Activated naive CD4-positive, alpha-beta T cell treated with anti-CD3 and anti-CD28 coated beads, Interleukin-2, amount 10 ng/mL, durations not matched to agents 7 days and 5 days (primary cell): ENCODE measurements at places on chromosomes 11 and 22.

DNA sequence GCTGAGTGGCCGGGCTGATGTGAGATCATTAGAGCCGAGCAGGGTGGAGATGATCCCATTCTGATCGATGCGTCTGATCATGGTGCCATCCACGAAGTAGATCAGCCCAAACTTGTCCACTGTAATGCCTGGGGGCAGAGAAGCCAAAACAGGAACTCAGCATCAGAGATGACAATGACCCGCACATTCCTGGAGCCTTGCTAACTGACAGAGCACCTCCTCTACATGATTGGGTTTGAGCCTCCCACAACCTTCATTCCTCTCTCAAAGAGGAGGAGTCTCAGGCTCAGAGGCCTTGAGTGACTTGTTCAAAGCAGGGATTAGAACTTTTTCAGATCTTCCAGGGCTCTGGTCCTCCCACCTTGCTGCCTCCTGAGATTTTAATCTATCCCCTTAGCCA is 133.7 kb upstream of the NARS2 start:
- no peak for DNase-seq

DNA sequence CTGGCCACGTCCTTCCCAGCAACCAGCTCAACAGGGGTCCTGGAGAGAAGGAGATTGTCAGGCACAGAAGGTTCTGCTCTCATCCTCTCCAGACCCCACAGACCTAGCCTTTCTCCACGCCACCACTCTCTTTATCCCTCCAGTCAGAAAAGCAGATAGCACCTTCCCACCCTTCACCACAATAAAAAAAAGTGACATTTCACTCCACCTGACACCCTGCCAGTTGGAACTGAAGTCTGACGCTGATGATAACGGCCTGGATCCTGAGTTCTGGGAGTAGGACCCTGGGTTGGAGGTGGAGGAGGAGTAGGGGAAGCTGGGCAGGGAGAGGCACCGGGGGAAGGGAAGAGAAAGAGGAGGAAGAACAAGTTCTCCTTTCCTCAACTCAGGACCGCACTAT is 127.5 kb upstream of the ANO1 start:
- DNase-seq = no peak

DNA sequence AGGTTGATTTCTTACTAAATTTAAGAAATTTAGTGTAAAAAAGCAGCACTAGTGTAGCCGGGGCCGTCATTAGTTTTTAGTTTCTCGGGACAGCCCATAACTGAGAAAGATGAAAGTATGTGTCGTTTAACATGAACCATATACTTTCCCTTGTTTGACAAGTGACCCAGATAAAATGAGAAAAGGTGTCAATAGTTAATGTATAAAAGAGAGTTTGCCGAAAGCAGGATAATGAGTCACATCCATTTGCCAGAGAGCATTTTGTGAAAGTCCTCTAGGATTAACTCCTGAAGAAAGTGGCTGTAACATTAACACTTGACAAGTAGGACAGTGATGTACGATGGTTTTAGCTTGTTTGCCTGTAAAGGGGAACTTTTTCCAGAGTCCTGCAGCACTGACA is 13.5 kb downstream of the OR52K1 start:
- DNase-seq = no peak

GRCh38 chr11:75656044-75656727 is 12.7 kb downstream of the MAP6 start:
- DNase-seq = no peak

GRCh38 chr11:116989184-116989583 is 109.0 kb downstream of the SIK3 start:
- DNase-seq = no peak

DNA sequence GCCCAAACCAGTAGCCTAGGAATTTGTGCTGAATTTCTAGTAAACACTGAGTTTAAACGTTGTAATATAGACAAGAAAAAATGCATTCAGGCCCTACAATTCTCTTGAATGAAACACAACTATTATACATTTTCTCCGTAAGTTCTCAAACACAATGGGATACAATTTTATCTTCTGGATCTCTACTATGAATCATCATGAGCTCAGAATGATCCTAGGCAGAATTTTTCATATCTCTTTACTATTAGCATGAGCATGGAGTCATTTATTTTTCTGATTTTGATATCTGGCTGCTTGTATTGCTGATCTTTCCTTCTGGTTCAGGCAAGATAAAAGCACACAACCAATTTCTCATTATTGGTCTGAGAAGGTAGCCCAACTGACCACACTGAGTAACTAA is 1123.4 kb upstream of the RAG2 start:
- no peak for DNase-seq

DNA sequence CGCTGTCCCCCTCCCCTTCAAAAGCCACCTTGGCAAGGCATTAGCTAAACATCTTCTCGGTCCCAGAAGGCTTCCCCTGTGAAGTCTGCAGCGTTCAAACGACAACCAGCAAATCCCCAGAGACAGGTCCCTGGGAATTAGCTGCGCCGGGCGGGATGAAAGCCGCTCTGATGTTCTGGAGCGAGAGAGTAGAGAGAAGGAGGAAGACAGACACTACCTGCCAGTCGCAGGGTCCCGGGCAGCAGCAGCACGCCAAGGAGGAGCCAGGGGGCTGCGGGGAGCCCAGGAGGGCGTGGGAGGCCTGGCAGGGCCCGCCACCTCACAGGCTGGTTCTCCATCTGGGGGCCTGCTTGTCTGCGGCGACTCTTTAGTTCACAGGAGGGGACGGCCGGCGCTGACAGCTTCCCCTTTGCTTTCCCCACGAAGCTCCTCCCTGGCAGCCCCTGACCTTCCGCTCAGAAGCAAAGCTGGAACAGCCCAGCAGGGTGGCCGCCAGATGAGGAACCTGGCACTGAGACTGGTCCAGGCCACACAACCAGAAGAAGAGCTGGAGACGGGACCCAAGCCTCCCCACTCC is at the start of gene NFAM1:
Gene NFAM1, minus strand, starts transcription at position 384 of the 577 bp plus-strand sequence. Its CDS starts 46 bp downstream, at position 338.
- DNase-seq = no peak

DNA sequence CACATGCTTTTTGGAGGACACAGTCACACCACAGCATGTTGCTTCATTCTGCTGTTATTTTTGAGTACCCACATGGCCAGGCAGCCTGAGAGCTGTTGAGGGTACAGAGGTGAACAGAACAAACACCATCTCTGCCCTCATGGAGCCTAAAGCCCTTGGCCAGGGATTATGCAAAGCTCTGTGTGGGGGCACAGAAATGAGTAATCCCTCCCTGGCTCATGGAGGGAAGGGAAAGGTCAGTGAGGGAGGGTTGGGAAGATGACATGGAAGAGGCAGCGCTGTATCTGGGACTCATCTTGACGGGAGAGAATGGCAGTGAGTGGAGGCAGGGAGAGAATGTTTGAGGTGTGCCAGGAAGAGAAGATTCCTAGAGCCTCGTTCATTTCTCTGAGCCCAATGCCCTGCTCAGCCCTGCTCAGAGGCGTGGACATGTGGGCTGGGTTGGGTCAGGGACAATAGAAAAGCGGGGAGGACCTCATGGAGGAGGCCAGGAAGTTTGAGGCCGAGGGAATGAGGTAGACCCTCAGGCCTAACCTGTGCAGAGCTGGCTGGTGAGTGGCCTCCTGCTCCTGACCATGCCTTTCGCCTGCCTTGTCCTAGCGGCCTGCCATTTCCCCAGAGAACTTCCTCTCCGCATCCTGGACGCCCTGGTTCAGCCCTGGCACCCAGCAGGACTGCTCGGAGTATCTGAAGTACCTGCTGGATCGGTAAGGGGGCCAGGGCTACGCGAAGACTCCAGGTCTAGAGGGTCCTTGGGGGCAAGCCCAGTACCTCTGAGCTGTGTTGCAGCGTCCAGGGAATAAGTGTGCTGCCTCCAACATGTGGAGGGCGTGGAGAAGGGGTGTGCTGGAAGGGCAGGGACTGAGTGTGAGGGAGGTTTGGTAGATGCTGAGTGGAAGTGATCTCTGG is 19.8 kb downstream of the USP35 start:
- peak; percentile 18 for DNase-seq

GRCh38 chr11:73671701-73672100 is 25.3 kb downstream of the PLEKHB1 start:
- DNase-seq = peak; percentile 13

DNA sequence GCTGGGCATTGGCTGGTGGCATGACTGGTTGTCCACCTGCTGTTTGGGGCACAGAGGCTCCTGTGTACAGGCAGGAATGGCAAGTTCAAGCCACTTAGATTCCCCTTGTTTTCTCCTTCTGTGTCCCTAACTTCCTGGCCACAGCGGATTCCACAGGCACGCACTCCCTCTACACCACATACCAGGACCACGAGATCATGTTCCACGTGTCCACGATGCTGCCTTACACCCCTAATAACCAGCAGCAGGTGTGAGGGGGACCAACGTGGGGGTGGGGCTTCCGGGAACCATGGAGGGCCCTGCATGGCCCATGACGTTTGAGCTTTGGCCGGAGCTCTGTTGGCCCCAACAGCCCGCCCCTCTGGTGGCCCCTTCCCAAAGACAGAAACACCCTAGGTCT is 7.8 kb downstream of the SIPA1 start:
- DNase-seq = no peak

DNA sequence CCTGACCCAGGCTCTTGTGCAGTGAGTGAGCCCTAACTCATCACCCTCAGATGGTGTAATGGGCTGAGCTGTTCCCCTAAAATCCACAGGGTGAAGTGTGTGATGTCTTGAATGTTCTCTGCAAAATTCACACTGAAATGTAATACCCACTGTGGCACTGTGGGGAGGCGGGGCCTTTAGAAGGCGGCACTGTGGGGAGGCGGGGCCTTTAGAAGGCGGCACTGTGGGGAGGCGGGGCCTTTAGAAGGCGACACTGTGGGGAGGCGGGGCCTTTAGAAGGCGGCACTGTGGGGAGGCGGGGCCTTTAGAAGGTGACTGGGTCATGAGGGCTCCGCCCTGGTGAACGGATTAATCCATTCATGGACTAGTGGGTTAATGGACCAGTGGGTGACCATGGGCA is 33.0 kb downstream of the CHID1 start:
- peak; percentile 44 for DNase-seq

DNA sequence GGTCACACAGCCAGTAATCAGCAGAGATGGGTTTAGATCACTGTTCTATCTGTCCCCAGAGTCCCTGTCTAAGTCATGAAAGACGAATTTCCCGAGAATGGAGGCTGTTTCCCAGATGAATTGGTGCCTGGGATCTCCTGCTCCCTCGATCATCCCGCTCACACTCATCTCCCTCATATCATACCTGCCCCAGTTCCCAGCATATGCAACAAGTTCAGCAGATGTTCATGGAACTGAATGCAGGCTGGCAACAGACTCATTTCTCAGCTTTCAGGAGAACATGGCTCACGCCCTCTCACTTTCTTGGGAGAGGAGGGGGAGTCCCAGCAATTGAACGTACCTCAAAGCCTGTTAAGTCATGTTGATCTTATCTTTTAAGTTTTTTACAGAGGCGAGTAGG is 22.1 kb downstream of the CD6 start:
- no peak for DNase-seq

DNA sequence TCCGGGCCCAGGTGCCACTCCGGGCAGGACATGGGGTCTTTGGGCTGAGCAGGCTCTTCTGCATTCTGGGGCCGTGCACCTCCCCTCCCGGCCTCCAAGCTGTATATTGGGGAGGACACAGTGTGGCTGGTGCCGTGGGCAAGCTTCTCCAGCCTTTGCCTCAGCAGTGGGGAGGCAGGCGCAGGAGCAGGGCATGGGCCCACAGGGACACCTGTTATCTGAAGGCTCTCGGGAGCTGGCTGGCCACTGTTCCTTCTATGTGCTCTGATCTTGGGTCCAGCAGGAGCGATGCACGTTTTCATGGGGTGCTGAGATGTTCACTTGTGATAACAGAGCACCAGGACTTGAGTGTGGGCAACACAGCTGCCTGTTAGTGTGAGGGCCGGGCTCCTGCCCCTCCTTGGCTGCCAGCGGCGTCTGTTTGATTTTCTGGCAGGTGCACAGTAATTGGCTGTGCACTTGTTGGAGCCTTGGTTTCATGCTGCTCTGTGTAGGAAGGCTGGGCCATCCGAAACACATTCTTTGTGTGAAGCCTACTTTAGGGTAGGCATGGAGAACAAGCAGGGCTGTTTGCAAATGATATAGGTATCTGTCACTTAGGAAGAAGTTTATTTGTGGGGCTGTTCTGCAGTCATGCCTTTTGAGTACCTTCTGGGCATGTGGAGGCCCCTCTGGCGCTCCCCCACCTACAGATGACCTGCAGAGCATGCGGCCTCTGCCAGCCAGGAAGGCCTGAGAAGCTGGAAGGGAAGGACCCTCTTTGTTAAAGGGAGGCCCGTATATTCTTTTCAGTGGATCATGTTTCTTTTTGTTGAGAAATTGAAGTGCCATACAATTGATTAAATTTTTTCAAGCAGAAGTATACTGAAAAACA is 201.5 kb downstream of the TBC1D22A start:
- no peak for DNase-seq

GRCh38 chr11:3613998-3614741 is 27.6 kb downstream of the ART5 start:
- DNase-seq = no peak

DNA sequence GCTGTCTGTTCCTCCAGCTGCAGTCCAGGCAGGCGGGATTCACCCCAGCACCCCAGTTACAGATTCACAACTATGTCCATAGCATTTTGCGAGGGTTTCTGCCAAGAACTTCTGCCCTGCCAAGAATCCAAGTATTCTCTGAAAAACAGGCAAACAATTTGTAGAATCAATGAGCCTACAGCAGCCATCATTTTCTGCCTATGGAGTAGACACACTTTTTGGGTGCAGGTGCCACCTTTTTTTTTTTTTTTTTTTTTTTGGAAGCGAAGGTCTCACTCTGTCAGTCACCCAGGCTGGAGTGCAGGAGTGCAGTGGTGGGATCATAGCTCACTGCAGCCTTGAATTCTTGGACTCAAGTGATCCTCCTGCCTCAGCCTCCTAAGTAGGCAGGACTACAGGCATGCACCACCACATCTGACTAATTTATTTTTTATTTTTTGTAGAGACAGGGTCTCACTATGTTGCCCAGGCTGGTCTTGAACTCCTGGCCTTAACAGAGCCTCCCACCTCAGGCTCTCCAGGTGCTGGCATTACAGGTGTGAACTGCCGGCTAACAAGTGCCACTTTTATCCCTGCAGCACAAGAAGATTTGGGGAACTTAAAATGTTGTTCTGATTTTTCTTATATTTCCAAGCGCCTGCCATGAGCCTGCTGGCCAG is 195.1 kb downstream of the SNX19 start:
- no peak for DNase-seq

- no peak for DNase-seq
These were observed 326.9 kb downstream of the CTTN start for GRCh38 chr11:70725278-70725677.
